Naive B cell (primary cell): ENCODE measurements at places on chromosomes 7 and 10.
A peak's percentile ranks its signal among the peaks of the same experiment; 100 is the strongest.

GRCh38 chr7:137932881-137933269 is 69.0 kb downstream of the CREB3L2 start:
- no peak for DNase-seq

GRCh38 chr10:121436630-121437341 is 161.5 kb downstream of the FGFR2 start:
- DNase-seq, result no peak

- DNase-seq, result no peak
These were observed 35.0 kb downstream of the LHFPL3 start for GRCh38 chr7:104363355-104363754.

DNA sequence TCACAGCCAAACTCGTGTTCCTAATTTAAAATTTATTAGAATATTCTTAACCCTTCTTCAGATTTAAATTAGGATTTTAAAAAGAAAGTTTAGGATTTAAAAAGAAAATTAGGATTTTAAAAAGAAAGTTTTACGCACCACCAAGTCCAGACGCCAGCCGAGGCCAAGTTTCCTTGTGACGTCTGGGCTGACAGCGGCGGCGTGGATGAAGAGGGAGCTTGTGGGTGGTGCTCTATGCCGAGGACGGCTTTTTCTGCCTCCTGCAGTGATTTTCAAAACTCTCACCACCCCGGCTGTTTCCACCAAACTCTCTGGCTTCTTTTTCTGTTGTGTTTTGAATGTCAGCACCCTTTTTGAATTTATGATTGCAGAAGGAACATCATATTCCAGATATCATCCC is 252.9 kb downstream of the DNAJB6 start:
- DNase-seq, result no peak

GRCh38 chr7:43701500-43701854 is 27.8 kb downstream of the COA1 start:
- DNase-seq, result no peak

DNA sequence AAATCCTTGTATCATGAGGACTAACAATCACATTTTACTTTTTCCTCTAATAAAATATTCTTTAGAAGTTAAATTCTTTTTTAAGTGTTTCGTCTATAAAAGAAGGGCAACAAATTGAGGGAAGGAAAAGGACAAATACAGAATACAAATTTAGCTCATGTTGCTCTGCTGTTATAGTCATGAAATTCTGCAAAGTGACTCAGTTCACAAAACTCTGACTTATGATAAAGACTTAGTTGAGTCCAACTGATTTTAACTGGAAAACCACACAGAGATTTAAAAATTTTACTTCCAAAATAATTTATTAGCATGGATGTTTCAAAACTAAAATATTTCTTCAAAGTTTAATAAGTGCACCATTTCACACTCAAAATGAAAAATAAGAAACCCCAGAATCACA is 75.0 kb upstream of the GPR22 start:
- DNase-seq, result no peak

DNA sequence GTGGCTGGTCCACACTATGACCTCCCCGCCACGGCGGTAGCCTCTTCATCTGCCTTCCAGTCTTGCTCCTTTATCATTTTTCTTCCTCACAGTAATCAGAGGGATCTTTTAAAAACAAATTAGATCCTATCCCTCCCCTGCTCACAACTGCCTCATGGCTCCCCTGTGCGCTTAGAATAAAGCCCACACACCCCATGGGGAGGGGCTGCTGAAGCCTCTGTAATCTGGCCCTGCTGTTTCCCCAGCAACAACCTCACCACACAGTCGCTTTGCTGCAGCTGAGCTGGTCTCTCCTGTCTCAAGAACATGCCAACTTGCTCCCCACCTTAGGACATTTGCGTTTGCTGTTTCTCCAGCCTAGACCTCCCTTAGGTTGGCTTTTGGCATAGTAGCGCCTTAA is 41.0 kb downstream of the SP8 start:
- no peak for DNase-seq

- DNase-seq, result no peak
These were observed 614.4 kb downstream of the SDK1 start for GRCh38 chr7:3915337-3915878.

DNA sequence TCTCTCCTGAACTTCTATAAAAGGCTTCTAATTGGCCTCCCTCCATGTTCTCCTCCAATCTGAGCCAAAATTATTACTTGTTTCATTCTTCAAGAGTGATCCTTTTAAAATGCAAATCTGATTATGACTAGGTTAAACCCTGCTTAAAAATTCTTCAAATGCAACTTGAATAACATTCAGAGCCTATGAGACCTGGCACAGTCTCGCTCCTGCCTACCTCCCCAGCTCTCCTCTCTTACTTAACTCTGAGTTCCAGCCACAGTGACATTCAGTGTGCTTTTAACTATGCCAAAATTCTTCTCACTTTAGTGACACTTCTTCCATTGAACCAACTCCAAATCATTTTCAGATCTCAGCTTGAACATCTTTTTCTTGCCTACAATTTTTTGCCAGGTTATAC is 68.8 kb downstream of the TMEM168 start:
- DNase-seq, result no peak

DNA sequence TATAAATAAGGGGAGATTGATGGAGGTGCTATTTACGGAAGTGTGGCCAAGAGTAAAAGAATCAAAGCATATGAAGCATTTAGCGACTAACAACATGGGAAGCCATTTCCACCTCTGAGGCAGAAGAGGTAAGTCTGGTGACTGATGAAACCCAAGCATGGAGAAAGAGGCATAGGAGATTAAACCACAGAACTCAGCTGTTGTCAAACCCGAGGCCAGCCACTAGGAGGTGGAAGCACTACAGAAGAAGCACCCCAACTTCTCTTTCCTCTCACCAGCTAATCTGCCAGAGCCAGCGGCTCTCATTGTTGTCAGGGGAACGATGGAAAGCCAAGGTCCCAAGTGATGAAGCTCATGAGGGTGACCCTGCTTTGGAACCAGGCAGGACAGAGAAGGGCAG is 19.6 kb upstream of the CNTNAP2 start:
- no peak for DNase-seq

GRCh38 chr7:14687777-14688176 is 214.8 kb downstream of the DGKB start:
- DNase-seq, result no peak

GRCh38 chr10:42950606-42951485 is 126.0 kb upstream of the RET start:
- no peak for DNase-seq

DNA sequence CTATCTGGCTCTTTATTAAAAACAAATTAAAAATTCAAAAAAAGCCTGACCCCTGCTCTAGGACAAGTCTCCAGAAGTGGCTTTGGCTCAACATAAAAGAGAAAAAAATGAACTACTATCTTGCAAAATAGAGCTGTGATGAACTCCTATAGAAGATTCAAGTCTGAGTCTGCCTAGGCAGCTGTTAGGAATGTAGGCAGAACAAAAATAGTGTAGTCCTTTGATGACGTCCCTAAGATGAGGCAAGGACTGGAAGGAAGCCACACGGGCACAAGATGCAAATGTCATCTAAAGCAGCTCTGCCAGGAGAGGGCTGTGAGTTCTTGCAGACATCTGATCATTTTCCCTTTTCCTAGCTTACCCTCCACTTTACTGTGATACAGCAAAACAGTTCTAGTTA is 20.5 kb downstream of the ASNS start:
- no peak for DNase-seq

DNA sequence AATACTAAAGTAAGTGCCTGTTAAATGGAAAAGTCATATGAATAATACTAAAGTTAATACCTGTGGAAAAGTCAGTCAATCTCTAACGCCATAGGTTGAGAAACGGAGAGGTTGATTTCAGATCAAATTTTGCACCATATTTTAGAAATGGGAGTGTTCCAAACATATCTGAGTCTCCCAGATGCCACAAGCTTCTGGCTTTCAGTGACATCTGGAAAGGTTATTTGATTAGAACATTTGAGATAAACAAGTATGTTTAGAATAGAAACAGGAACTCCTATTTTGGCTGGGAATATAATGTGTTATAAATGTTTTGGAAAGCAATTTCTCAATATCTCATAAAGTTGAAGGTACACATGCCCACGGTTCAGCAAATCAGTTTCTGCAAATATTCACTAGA is 5.8 kb downstream of the MACC1 start:
- DNase-seq, result no peak

GRCh38 chr10:112115781-112116385 is 67.7 kb downstream of the GPAM start:
- DNase-seq, result peak; percentile 15

GRCh38 chr7:49762666-49763065 is 10.8 kb upstream of the VWC2 start:
- DNase-seq, result no peak

DNA sequence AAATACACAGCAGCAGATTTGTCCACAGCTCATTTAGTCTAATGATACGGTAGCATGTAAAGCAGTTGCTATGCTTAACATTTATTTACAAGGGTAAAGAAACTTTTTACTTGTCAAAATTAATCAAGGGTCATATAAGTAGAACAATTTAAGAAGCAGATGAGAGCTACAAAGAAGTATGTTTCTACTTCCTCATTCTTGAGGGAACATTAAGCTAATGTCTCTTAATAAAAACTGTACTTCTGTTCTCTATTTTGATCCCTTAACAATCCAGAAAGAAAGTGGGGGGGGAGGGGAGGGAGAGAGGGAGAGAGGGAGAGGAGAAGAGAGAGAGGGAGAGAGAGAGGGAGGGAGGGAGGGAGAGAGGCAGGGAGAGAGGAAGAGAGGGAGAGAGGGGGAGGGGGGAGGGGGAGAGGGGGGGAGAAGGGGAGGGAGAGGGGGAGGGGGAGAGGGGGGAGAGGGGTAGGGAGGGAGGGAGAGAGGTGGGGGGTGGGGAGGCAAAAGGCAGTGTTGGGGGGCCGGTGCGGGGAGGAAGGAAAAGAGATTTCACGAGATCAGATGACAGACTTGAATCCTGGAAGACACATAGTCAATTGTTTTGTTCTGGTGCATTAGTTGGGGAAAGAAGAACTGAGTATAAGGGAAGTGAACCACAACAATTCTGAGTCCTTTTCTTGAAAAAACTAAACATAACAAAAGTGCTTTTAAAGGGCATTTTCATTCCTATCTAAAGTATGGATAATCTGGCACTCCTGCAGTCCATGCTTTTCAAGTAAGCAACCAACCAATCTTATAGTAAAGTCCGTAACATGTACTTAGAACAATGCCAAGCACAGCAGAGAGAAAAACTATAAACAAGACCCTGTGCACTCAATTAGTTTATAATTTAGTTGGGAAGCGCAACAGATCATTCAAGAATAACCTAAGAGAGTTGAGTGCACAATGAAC is 128.0 kb downstream of the USP6NL start:
- peak; percentile 13 for DNase-seq

- no peak for DNase-seq
These were observed 11.4 kb upstream of the FAS start for GRCh38 chr10:88979153-88979562.

DNA sequence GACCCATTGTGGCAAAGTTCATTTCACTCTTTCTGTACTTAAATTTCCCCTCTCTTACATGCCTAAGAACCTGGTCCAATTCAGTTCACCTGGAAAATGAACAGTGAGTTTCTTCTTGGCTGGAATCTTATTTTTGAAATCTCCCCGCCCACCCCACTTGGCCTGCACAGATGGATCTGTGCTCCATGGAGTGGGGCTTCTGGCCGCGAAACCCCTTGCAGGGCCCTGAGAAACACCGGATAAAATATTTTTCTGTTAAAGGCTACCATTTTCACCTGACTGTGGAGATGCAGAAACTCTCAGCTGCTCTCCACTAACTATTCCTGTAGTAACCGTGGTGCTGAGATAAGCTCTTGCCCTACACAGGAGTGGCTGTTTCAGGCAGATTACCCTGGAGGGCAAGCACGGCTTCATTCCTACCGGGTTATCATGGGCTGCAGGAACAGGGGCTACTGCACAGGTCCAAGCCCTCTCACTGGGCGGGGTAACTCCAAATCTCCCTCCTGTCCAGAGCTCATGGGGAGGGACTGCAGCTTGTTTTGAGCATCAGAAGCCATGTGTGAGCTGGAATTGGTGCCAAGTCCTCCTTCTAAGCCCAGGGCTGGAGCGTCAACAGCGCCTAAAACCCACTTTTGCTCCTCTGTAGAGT is 118.9 kb downstream of the PRPF18 start:
- DNase-seq, result no peak

- DNase-seq, result no peak
These were observed 477.5 kb downstream of the PTPRN2 start for GRCh38 chr7:158110034-158110590.

GRCh38 chr7:71982851-71983250 is 429.3 kb downstream of the CALN1 start:
- no peak for DNase-seq

DNA sequence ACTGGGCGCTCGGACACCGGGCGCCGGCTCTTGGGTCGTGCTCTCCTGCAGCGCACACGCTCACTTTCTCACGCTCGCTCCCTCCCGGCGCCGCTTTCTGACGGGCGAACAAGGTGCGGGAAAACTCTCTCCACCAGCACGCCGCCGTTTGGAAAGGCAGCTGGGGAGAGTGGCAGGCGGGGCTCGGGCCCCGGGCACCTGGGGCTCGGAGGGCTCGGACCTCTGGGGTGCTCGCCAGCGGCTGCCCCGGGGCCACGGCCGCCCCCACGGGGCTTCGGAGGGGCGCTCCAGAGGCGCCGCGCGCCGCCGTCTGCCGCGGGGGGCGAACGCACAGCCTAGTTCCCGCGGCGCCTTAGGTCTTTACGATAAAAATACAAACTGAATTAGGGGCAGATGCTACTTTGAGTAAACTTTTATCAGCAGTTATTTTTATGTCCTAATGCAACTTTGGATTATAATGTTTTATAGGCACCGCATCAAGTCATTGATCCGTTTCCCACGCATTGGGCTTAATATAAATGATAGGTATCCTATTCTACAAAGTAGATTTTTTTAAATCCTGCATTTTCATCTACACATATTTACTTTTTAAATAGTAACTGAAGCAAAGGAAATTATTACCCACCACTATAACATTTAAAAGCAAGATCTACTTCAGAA is 535 bp upstream of the EPC1 start:
- DNase-seq, result no peak
